ENCODE measurements at places on chromosomes 5 and 9. TPM values are rescaled to one million over a fixed set of nuclear protein-coding genes. Genes with fewer than 3 reads are reported as not detected.

DNA sequence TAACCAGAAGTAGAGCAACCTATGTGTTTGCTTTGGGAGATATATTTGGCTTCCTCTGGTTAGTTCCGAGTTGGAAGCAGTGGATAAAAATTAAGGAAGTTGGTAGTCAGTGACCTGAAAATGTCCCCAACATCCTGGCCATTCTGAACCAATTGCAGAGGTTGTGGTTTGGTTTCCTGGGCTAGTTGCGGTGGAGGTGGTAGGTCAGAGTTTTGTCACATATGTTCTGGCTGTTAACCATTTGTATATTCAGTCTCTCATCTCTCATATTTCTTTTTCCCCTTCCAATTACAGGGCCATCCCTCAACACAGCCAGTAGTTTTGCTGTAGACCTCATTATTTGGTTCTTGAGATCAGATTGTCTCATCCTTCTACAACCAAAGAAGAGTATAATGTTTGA lies 1026.9 kb downstream of the PTPRD start:
- no peak for DNase-seq

GRCh38 chr5:137699336-137700281 lies 36.3 kb downstream of the KLHL3 start:
- DNase-seq: no peak

Gene SHISAL2B
- not detected for total RNA-seq

Gene PTGS1
- total RNA-seq: 2.4 TPM

- no peak for DNase-seq
Measured at GRCh38 chr5:117769877-117770276, 1195.3 kb upstream of the SEMA6A start.

DNA sequence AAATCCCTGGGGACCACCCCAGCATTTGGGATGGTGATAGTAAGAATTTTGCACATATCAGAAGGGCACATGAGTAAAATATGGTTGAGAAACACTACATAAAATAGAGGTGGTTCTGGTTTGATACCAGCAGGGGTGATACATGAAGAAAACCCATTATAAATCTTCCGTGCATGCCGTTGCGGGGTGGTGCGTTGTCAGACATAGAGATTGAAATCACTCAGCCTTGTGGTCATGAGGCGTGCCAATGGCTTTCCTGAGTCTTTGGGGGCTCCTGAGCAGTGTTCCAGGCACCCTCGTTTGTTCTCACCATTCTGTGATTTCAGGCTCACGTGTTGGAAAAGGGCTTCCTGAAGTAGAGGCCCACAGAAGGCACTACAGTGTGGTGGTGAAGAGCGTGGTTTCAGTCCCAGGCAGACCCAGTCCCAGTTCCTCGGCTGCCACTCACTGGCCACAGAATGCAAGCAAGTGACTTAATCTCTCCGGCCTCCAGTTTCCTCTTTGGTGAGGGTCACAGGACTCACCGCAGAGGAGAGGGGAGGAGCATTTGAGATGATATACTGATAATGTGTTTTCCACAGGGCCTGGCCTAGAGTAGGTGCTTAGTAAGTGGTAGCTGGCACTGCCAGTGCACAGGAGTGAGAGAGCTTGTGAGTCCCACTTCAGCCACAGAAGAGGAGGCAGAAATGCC lies 20.5 kb upstream of the GLRX start:
- DNase-seq: peak; percentile 82

Gene ADRB2
- 7.6 TPM for total RNA-seq

Gene ADAMTS16
- total RNA-seq: 1.3 TPM

Measured in renal cortical epithelial cell (primary cell).